ENCODE measurements at places on chromosomes 1 and 21. TPM values are rescaled to one million over a fixed set of nuclear protein-coding genes. Genes with fewer than 3 reads are reported as not detected.

DNA sequence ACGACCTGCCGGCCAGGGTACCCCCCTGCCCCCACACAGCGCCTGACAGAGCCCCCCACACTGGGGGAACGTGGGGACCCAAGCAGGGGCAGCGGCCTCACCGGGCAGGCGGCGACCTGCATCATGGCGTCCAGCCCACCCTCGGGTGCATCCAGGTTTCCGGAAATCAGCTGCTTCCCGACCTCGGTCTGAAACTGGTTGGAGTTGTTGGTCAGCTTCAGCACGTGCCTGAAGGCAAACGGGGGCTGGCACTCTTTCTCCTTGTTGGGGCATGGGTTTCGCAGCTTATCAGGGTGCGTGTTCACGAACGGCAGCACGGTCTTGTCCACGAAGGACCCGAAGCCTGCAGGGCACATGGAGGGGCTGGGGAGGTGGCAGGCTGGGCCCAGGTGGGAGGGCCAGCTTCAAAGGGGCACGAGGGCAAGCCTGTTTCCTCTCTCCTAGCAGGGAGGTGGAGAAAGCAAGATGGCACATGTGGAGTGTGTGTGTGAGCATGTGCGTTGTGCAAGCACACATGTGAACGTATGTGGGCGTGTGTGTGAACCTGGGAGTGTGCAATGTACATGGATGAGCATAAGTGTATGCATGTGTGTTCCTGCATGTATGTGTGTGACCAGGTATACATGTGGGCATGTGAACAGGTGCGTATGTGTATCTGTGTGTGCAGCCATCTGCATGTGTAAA, 19.2 kb downstream of the ITGB2 start:
- no peak for DNase-seq

- DNase-seq, result no peak
These were observed 272.6 kb upstream of the PLXNA2 start for GRCh38 chr1:208516780-208517179.

GRCh38 chr21:15514073-15514946, 215.5 kb upstream of the USP25 start:
- DNase-seq, result no peak

The GSTM5 gene
- polyA plus RNA-seq, result 16.6 TPM

DNA sequence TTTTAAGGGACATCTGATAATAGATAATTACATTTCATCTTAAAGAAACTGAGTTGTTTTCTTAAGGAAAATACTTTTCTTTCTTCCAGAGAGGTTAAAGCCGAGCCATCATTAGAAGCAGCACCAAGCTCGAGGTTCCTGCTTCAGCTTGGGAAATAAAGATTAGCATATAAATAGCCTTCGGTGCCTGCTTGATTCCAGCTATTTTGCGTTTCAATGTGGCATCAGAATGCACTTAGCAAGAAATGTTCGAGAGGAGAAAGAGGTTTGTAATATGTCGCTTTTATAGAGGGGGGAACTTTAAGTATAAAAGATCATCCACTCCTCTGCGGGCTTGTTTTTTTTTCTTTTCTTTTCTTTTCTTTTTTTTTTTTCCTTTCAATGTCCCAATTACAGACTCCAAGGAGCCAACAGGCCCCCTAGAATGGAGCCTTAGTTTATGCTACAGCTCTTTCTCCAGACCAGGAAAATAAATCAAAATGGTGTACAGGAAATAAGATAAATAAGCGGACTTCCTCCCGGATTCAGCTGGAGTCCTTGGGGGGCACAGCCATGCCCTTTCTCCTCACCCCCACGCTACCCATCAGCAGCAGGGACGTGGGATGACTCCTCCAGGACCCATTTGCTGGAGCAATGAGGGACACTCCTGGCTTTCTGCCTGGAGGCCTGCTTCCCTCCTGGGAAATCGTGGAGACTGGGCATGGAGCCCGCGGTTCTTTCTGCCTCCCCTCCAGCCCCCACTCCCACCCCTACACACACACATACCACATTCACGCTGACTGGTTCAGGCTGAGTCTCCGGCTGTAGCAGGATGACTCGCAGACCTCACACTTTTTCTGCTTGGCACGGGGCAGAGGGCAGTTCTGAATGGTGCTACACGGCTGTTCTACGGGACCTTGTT, 131.6 kb downstream of the RRAGC start:
- peak; percentile 13 for DNase-seq

GRCh38 chr1:198199105-198199504, 42.3 kb downstream of the NEK7 start:
- DNase-seq, result no peak

All from forelimb muscle (tissue), 1 donor.